RWPE1 (cell line): ENCODE measurements at places on chromosomes 2 and 18.

GRCh38 chr2:189580241-189580651 lies 340 bp downstream of the SLC40A1 start:
- DNase-seq = no peak

GRCh38 chr2:231250146-231250545 lies 51.7 kb downstream of the ARMC9 start:
- DNase-seq = no peak

- no peak for DNase-seq
These were observed 1.5 kb downstream of the HES6 start for GRCh38 chr2:238238311-238238765.

DNA sequence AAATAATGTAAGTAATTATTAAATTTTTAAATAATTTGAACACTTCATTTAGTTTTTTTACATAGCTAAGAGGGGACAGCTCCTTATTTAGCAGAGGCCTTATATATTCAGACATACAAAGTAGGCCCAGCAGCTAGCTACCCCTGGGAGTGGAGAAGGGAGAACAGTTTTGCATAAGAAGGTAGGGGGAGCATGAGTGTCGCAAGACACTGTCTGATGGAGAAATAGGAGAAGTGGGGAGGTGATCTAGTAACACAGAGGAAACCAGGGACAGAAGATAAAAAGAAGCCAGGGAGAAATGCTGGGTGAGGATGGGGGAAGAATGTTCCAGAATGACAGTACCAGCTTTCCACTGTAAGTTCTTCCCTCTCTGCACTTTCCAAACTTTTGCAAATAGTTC lies 16.0 kb upstream of the RGPD4 start:
- no peak for DNase-seq

DNA sequence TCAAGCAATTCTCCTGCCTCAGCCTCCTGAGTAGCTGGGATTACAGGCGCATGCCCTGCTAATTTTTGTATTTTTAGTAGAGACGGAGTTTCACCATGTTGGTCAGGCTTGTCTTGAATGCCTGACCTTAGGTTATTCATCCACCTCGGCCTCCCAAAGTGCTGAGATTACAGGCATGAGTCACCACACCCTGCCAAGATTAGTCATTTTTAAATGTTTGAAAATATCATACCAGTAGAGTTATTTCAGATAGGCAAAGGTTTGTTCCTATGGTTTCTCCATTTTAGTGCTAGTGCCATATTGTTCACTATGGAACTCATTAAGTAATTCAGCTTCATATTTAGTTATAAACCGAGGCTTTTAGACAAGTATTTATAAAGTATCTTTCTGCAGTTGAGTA lies 52.3 kb downstream of the HIBCH start:
- peak; percentile 45 for DNase-seq

DNA sequence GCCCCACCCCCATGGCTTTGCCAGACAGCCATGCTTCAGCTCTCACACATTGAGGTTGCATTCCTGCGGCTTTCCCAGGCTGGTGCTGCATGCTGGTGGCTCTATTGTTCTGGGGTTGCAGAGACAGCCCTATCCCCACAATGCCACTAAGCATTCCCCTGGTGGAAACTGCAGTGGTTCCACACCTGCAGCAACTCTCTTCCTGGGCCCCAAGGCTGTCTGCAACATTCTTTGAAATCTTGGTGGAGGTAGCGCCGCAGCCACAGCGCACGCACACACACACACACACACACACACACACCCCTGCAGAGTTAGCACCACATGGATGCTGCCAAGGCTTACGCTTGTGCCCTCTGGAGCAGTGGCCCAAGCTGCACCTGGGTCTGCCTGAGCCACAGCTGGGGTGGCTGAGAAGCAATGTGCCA lies 21.4 kb downstream of the SFXN5 start:
- DNase-seq = no peak

- no peak for DNase-seq
These were observed 29.9 kb downstream of the PPP1R1C start for GRCh38 chr2:182015334-182016109.

DNA sequence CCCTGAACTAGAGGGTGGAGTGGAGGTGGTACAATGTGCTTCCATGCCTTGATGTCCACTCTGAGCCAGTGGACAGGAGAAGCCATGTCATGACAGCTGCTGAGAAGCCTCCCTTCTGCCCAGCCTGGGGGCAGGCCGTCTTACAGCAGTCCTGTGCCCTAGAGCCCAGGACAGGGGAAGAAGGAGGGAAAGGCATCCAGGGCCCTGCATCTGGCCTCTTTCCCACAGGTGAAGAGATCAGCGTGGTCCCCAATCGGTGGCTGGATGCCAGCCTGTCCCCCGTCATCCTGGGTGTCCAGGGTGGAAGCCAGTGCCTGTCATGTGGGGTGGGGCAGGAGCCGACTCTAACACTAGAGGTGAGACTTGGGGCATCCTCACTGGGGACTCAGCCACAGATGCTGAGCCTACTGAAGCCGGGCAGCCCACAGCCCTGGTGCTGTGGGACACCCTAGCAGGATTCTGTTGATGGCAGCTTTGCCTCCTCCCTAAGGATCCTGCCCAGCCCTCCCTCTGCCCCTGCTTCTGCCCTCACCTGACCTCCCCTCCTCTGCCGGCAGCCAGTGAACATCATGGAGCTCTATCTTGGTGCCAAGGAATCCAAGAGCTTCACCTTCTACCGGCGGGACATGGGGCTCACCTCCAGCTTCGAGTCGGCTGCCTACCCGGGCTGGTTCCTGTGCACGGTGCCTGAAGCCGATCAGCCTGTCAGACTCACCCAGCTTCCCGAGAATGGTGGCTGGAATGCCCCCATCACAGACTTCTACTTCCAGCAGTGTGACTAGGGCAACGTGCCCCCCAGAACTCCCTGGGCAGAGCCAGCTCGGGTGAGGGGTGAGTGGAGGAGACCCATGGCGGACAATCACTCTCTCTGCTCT lies 3.1 kb downstream of the IL36RN start:
- no peak for DNase-seq

- no peak for DNase-seq
These were observed 40.6 kb downstream of the NCK2 start for GRCh38 chr2:105785095-105785847.

GRCh38 chr2:222424276-222424728 lies at the start of gene SGPP2:
TSS of gene SGPP2 (plus strand) at chr2:222424543. CDS start at chr2:222424603, 60 bp downstream.
- peak; percentile 42 for DNase-seq

GRCh38 chr18:50097702-50098101 lies 97.2 kb downstream of the MYO5B start:
- DNase-seq = peak; percentile 4

- no peak for DNase-seq
These were observed 4.0 kb upstream of the SLC66A2 start for GRCh38 chr18:79955302-79956075.

DNA sequence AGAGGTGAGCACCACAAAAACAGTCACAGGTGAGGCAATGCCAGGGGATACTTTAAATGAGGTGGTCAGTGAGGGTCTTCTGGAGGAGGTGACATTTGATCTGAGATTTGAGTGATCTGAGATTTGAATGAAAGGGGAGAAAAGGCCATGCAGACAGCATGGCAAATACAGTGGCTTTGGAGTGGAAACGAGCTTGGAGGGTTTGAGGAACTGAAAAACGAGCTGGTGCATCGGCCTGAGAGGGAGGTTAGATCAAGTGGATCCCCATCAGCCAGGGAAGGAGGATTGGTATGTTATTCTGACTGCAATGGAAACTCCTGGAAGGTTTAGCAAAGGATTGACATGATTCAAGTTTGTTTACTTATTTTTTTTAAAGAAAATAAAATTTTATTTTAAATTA lies 245.1 kb downstream of the KCNS3 start:
- no peak for DNase-seq

DNA sequence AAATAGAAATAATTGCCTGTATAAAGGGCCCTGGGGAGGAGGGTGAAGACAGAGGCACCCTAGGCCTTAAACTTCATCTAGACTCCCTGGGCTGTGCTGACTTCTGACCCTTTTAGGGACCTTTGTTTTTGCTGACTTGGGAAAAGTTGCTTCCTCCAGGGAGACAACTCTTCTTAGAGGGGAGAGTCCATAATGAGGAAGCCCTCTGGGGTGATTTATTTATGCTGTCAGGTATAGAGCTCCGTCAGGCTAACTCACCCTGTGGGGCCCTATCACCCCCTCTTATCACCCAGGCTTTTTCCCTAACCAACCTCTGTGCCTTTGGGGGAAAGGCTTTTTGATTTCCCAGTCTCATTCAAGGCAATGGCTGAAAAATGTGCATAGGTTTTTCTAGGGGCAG lies 8.1 kb downstream of the ONECUT2 start:
- DNase-seq = no peak

DNA sequence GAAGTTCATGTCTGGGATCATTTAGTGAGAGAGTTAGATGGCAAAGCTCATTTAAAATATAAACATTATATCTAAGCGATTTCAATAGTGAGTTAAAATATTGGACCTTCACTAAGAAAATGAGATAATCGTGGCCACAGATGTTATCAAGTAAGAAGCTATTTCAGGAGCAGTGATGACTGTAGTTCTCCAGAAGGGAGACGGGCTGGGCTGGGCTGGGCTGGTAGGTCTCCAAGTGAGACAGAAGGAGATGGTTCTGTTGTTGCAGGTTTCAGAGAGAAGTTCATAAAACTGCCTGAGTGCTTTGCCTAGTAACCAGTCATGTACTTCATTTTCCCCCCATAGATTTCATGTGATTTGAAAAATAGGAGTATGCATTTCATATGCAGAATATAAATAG lies 130.1 kb upstream of the DAPL1 start:
- DNase-seq = no peak

GRCh38 chr2:170013802-170014551 lies 164.0 kb upstream of the MYO3B start:
- DNase-seq = no peak

DNA sequence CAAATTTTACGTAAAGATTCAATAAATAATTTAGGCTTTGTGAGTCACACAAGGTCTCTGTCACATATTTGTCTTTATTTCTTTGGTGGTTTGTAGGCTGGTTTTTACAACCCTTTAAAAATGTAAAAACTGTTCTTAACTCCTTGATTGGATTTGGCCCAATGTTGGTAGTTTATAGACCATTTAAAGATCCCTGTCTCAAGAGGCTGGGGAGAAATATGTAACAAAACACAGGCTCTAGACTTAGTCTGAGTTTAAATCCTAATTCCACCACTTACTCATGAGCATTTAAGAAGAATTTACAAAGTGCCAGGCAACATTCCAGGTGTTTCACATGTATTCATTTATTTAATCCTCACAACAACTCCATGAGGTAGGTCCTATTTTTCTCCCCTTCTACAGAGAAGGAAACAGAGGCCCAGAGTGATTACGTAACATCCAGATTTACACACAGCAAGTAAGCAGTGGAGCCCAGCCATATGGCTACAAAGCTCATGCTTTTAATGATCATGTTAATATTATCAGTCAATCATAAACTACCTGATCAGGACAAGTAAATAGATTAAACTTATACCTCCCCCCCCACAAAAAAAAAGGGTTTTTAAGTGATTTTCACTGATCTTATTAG lies 416.6 kb upstream of the ACVR2A start:
- no peak for DNase-seq

DNA sequence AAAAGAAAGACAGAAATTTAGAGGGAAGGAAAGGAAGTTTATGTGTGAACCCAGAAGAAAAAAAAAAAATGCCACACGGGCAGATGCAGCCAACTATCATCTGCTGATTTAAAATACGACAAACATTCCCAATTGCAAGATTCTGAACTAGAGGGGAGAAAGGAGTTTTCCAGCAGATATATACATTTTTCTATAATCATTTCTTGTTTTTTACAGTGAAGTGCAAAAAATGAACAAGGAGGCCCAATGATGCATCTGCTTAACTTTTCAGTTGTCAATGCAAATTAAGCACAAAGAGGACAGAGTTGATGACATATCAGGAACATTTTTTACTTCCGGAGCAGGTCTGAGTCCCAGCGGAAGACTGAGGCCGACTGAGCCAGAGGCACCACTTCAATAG lies 144.7 kb downstream of the MYCN start:
- DNase-seq = no peak

DNA sequence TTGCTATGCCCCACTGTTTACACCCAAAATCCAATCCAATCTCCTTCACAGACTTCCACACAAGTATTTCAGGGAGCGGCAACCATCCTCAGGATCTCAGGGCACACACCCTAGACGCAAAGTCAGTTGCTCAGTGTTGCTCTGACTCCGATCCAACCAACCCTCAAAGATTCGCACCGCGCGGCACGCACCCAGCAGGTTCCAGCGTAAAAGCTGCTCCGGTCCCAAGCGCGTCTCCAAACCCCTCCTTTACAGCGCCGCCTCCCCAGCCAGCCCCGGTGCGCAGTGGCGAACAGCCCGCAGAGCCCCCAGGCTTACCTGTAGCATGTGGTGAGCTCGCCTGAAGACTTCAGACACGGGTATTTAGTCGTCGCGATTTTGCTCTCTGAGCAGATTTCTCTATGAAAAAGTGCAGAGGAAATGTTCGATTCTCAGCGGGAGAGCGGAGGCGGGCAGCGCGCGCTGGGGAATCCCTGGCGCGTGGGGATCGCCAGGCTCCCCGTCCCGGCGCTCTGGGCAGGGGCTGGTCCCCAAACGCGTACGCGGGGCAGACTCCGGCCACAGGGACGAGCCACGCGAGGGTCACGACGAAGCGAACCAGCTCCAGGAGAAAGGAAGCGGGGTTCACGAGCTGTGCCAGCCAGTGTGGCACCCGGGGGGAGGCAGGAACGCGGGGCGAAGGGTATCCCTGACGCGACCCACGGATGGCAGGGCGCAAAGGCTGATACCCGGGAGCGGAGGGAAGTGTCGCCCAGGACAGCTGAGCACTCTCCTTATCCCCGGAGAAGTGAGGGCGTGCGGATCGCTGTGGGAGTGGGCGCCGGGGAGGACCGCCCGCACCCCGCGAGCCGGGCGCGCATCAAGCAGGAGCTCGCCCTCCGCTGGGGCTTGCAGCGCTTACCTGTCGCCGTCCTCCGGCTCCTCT lies 650 bp downstream of the CCBE1 start:
- no peak for DNase-seq
